Hippocampal formation (tissue), 2 donors: ENCODE measurements at places on chromosomes 11 and 22.

DNA sequence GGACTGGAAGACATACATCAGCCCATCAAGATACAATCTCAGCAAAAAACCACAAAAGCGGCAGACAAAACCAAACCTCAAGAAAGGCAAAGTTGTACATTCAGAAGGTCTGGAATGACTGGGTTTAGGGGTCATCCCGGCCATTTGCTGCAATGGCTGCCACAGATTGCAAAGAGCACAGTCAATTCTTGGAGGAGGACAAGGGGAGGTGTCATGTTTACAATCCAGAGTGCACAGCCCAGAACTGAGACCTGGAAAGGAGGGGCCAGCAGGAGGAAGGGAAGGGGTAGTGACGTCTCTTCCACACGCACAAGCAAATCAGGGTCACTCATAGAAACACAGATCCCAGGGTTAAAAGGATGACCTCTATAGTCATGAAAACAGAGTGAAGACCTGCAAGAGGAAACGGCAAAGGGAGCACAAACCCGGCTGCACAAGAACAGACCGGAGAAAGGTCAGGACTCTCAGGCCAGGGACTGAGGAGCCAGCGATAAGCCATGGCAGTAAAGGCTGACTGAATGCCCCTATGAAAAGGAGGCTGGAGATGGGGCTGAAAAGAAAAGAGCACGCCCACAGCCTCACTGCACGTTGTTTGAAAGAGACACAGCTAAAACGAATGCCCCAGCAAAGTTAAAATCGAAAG lies 18.2 kb upstream of the MUC5AC start:
- no peak for DNase-seq

GRCh38 chr11:91998481-91998880 lies 226.1 kb upstream of the FAT3 start:
- no peak for DNase-seq

GRCh38 chr11:125312391-125312790 lies 147.8 kb downstream of the PKNOX2 start:
- no peak for DNase-seq

DNA sequence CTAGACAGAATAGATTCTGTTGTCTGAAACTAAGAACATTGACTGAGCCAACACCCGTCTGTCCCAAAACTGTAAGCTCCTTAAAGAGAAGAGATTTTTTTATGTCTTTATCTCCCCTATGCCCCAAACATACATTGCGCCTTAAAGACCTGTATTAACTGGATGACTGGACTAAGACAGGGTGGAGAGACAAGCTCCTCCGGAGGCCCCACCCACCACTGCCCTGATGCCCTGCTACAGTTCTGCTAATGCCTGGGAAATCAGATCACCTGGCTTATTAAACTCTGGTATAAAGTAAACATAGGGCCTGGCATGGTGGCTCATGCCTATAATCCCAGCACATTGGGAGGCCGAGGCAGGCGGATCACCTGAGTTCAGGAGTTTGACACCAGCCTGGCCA lies 203.7 kb downstream of the TENM4 start:
- DNase-seq: no peak

- no peak for DNase-seq
These were observed 56.8 kb downstream of the CD6 start for GRCh38 chr11:61028135-61028729.

DNA sequence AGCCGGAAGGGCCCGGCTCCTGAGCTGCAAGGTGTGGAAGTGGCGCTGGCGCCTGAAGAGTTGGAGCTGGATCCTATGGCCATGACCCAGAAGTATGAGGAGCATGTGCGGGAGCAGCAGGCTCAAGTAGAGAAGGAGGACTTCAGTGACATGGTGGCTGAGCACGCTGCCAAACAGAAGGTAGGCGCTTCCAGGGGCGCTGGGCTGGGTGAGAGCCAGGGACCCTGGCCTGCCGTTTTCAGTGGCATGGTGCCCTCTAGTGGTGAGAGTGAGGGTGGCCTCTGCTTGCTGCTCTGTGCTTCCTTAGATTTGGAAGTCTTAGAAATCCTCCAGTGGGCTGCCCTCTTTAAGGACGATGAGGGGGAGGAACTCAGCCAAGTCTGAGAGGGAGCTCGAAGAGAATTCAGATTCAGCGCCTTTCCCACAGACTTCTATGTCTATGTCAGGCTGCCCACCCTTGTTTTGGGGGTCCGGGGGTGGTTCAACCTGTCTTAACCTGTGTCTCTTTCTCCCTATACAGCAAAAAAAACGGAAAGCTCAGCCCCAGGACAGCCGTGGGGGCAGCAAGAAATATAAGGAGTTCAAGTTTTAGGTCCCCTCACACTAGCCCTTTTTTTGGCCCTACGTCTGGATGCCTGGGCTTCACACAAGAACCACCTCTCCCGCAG lies 1.8 kb upstream of the PACS1 start:
- no peak for DNase-seq

DNA sequence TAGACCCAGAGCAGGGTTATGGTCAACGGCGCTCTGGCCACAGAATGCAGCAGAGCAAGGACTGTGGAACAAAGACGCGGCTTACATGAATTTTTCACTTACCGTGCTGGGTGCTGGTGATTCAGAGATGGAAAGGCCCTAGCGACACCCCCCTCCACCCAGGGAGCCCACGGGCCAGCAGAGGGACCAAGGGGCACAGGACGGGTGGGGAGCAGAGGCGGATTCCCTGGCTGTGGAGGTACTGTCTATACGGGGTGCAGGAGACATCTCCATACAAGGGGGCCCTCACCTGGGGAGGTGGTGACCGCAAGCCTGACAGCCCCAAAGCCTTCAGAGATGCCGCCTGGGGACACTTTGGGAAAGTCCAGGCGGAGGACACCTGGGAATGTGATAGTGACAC lies 1.1 kb upstream of the SEPTIN5 start:
- no peak for DNase-seq
